ENCODE measurements at places on chromosomes 6 and 20.

- no peak for DNase-seq
Observed at GRCh38 chr20:60624066-60624465, 628.0 kb upstream of the CDH4 start.

GRCh38 chr6:134449004-134449403 is 131.1 kb upstream of the SGK1 start:
- no peak for DNase-seq

- DNase-seq = peak; percentile 4
Observed at GRCh38 chr6:6131492-6132109, 124.9 kb upstream of the NRN1 start.

GRCh38 chr6:27795697-27796494 is 116.3 kb downstream of the OR2B2 start:
- peak; percentile 78 for DNase-seq

All from NCI-H1436 (cell line).